ENCODE measurements at places on chromosomes 12 and 14. TPM values are rescaled to one million over a fixed set of nuclear protein-coding genes. Genes with fewer than 3 reads are reported as not detected.
A peak's percentile ranks its signal among the peaks of the same experiment; 100 is the strongest.

The MMP14 gene
- total RNA-seq: 83.9 TPM

The NXPH4 gene
- total RNA-seq: 4.9 TPM

The ADGRD1 gene
- total RNA-seq: 0.80 TPM

The PPP4R4 gene
- 8.1 TPM for total RNA-seq

DNA sequence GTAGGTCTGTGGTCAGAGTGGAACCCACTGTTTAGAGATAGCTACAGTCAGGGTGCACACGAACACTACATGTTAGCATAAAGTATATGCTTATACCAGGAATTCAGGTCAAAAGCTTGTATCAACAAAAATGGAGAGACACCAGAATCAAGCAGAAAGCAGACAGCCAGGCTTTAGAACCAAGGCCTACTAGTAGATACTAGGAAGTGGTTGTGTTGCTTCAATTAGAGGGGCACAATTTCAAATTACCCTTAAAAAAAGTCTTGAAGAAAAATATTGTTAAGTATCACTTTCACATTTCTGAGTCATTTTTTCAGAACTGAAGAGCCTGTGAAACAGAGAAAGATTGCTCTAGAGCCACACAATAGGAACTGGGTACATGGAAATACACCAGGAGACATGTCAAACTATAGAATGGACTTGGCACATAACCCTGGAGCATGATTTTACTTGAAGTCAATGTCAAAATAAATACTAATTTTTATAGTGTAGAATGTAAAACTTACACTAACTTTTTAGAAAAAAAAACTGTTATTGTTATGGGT, 41.6 kb downstream of the LRRC9 start:
- no peaks in the 10 kb centered on the region for H3K27me3 ChIP-seq
- H3K4me3 ChIP-seq: no peak overlapping the region
- no peak for DNase-seq
- peaks cover 13% of the 10 kb centered on the region for H3K4me1 ChIP-seq
- H3K36me3 ChIP-seq: peaks cover 17% of the 10 kb centered on the region

- no peak overlapping the region for H3K27ac ChIP-seq
- H3K27me3 ChIP-seq: no peaks in the 10 kb centered on the region
- peak; percentile 64 for DNase-seq
- no peak overlapping the region for H3K4me3 ChIP-seq
- H3K36me3 ChIP-seq: peaks cover 4% of the 10 kb centered on the region
- peaks cover 4% of the 10 kb centered on the region for H3K4me1 ChIP-seq
Observed at GRCh38 chr14:93538413-93538812, 107.7 kb downstream of the UNC79 start.

DNA sequence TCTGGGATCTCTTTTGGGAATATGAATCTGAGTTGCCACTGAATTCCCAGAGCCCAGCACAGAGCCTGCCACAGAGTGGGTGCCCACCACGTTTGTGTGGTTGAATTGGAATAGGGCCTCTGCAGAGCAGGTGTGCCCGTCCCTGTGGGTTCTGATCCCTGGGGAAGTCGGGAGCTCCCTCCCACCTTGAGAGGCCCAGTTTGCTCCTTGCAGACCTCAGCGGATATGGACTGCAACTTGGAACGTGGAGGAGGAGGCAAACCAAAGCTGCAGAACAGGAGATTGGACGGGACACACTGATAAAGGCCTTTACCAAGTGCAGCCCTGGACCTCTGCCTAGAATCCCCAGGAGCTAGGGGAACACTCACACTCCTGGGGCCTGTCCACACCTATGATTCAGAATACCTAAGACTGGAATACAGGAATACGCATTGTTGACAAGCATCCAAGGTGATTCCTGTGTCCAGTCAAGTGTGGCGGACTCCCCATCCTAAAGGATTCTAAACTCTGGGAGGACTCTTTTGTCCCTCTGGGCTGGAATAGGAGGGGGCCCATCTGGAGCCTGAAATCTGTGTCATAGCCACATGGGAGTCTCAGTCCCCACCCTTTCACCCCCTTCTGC, 2.4 kb downstream of the KRT76 start:
- DNase-seq: no peak
- no peaks in the 10 kb centered on the region for H3K36me3 ChIP-seq
- no peak overlapping the region for H3K27ac ChIP-seq
- H3K4me3 ChIP-seq: no peak overlapping the region
- H3K27me3 ChIP-seq: peaks cover 4% of the 10 kb centered on the region

GRCh38 chr14:23559010-23559925, 3.2 kb downstream of the THTPA start:
- no peaks in the 10 kb centered on the region for H3K27me3 ChIP-seq
- H3K4me1 ChIP-seq: peaks cover 48% of the 10 kb centered on the region
- H3K4me3 ChIP-seq: no peak overlapping the region
- DNase-seq: peak; percentile 86
- peak overlapping the region; percentile 79 for H3K27ac ChIP-seq

DNA sequence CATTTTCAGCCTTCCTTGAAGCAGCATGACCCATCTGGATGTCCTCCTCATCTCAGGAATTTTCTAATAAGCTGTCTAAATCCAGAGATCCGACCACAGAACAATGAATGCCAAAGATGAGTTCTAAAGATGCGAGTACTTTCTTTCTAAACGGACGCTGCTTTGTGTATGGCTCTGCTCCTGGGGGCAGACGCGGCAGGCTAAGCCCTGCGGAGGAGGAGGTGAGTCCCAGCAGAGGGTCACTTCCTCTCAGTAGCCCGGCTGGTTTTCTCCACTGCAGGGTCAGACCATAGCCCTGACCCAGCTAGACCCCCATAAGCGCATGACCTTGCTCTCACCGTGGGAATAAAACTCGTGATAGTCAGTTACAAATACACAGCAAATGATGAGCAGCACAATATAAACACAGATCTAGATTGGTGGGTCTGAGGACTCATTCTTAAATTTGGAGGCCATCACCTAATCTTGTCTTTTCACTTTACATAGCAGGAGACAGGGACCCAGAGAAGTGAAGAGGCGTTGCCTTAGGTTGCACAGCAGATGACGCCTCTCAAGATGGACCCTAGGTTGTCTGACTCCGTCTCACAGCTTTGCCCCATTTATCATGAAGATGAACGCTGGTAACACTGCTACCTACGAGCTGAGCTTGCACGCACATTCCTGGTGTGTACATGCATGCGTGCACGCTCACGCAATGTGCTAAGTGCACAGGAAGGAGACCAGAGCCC, 16.6 kb downstream of the SSH1 start:
- DNase-seq: no peak
- peaks cover 15% of the 10 kb centered on the region for H3K36me3 ChIP-seq
- no peak overlapping the region for H3K4me3 ChIP-seq

- no peak for DNase-seq
- no peak overlapping the region for H3K27ac ChIP-seq
- peaks cover 13% of the 10 kb centered on the region for H3K36me3 ChIP-seq
- H3K27me3 ChIP-seq: peaks cover 78% of the 10 kb centered on the region
- peaks cover 26% of the 10 kb centered on the region for H3K4me1 ChIP-seq
- H3K4me3 ChIP-seq: peak overlapping the region; percentile 76
Observed at GRCh38 chr12:71440763-71441748, 1.5 kb downstream of the LGR5 start.

- peak; percentile 74 for DNase-seq
- peak overlapping the region; percentile 50 for H3K27ac ChIP-seq
- no peaks in the 10 kb centered on the region for H3K36me3 ChIP-seq
Observed at GRCh38 chr12:67069451-67070306, 199.5 kb upstream of the CAND1 start.

- no peak for DNase-seq
- H3K36me3 ChIP-seq: no peaks in the 10 kb centered on the region
- H3K4me1 ChIP-seq: no peaks in the 10 kb centered on the region
Observed at GRCh38 chr12:21849878-21850277, 75.4 kb upstream of the KCNJ8 start.

GRCh38 chr14:22143363-22143762, 445.7 kb downstream of the DAD1 start:
- H3K4me1 ChIP-seq: peaks cover 2% of the 10 kb centered on the region
- H3K36me3 ChIP-seq: no peaks in the 10 kb centered on the region
- peaks cover 6% of the 10 kb centered on the region for H3K27me3 ChIP-seq
- no peak overlapping the region for H3K4me3 ChIP-seq
- DNase-seq: no peak
- no peak overlapping the region for H3K27ac ChIP-seq

- no peak for DNase-seq
- no peaks in the 10 kb centered on the region for H3K27me3 ChIP-seq
- H3K27ac ChIP-seq: no peak overlapping the region
- H3K36me3 ChIP-seq: no peaks in the 10 kb centered on the region
Observed at GRCh38 chr14:60188115-60188514, 22.9 kb upstream of the DHRS7 start.
